Muscle of back (tissue), 13 donors: ENCODE measurements at places on chromosomes 1 and 21. TPM values are rescaled to one million over a fixed set of nuclear protein-coding genes. Genes with fewer than 3 reads are reported as not detected.

Gene CRP
- polyA plus RNA-seq = not detected

Gene LDLRAD1
- not detected for polyA plus RNA-seq

DNA sequence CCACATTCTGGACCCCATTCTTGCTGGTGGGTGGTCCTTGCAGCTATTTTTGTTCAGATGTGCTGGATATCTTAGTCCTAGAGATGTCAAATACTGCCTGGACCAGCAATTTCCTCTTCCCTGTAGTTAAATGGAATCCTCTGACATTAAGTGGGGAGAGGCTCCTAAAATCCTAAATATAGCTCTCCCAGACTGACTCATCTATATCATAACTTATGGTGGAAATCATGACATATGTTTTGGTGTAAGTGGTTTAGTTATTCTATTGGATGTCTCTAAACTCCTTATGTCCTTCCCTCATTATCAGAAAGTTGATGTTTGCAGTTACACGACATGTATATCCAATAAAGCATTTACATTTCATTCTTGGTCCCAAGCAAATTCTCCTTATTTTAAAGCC, 73.1 kb downstream of the KCNJ6 start:
- no peak for DNase-seq

- DNase-seq = no peak
Observed at GRCh38 chr21:27713154-27714109, 746.5 kb upstream of the ADAMTS5 start.

Gene AMPD1
- polyA plus RNA-seq = 145 TPM

DNA sequence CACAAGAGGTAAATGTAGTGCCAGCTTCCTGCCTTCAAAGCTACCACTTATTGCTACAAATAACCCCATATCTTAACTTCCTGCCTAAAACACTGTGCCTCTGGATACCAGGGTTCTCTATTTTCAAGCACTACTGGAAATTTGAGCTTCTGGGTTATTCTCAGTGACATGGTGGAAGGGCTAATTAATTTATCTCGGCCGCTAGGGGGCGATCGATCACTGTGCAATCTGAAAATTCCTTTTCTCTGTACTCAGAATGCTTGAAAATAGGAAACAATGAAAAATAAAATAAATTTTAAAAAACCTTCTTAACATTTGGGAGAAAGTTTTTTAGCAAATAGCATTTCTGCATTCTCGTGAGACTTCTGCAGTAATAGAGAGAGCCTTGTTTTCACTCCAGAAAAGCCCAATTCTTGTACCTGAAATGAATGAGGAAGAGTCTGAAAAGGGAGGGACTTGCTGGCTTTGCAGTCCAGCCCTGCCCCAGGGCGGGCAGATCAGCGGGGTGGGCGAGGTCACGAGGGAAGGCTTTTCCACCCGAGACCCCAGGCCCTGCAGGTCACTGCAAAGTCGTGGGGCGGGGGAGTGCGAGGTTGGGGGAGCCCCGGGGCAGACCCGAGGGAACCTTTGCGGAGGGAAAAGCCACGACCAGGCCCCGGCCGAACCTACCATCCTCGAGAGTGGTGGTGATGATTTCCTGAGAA, 276.7 kb downstream of the PCP4 start:
- DNase-seq = peak; percentile 83

Gene PDC
- polyA plus RNA-seq = 0.34 TPM

Gene LCK
- 0.87 TPM for polyA plus RNA-seq

GRCh38 chr1:217715681-217716080, 84.5 kb downstream of the SPATA17 start:
- DNase-seq = no peak

Gene CXADR
- 0.62 TPM for polyA plus RNA-seq

DNA sequence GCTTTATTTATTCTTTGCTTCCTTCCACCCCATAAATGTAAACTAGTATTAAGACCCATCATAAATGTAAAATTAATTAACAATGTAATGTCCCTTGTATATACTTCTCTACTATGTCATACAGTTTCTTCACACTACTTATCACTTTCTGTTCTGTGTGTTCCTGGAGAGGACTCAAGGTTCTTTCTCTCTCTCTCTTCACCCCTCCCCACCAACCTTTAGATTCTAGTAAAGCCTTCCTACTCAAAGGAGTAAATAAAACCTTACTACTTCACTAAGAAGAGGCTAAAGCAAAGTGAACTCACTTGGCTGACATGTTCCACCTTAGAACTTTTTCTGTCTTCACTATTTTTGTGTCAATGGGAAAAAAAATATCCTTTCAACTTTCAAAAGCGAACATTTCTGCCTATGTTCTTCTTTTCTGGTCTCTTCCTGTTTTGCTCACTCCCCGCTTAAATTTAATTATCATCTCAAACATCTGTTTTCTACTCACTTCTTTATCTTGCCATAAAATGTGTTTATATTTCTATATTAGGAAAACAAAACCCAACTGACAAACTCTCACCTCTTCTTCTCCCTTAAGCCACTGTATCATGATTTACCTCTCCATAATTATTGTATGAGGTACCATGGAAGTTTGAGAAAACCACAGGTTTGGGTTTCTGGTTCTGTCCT, 260.3 kb downstream of the DPYD start:
- DNase-seq = no peak

Gene RNU1-3
- polyA plus RNA-seq = not detected

Gene PCSK9
- 6.5 TPM for polyA plus RNA-seq

Gene TMEM52
- 69.8 TPM for polyA plus RNA-seq

- DNase-seq = no peak
Observed at GRCh38 chr1:211118407-211119102, 15.4 kb downstream of the KCNH1 start.

GRCh38 chr1:180533266-180533987, 25.3 kb upstream of the OVAAL start:
- DNase-seq = no peak

- DNase-seq = no peak
Observed at GRCh38 chr1:22253012-22253790, 110.3 kb upstream of the WNT4 start.

DNA sequence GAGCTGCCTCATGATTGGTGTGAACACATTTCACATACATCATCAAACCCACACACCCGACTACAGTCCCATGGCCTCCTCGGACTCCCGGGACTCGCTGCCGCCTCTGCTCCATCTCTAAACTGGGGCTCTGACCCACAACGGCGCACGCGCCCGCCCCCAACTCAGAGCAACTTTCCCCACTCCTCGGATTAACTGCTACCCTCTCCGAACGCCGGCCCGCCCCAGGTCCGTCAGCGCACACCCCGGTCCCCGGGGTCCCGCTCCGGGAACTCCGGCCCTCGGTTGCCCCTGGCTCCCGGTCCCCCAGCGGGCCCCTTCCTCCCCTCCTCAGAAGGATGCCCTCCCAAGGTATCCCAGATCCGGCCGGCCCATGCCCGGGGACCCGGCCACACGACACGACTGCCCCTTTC, 740 bp downstream of the DSTYK start:
- DNase-seq = no peak

DNA sequence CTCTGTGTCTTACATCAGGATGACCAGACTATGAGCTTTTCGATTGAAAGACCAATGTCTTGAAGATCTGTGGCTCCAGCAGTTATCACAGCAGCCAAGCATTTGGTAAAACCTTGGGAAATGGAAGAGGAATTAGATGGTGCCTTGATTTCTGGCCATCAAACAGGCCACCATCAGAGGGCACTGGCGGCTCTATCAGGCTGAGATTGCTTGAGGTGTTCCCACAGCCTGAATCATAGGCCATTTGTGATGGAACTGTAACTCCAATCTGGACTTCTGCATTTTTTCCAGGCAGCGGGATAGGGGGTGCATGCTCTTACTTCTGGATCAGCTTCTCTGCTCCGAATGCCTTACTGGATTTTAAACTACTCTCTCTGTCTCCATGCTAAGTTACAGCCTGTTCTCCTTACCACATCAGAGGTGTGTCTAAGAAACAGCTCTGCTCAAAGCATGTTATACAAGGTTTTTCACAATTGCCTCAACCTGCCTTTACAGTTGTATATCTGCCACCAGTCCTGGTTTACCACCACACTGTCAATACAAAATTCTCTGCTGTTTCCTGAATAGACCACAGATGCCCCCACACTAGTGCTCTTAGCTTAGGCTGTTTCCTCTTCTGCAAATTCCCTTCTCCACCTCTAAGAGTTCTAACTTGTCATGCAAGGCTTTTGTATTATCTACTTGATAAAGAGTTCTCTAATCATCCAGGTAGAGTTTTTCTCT, 180.9 kb downstream of the PTGER3 start:
- DNase-seq = no peak

Gene APOBEC4
- polyA plus RNA-seq = not detected

Gene CAMK2N1
- polyA plus RNA-seq = 10.0 TPM
